Keratinocyte (primary cell): ENCODE measurements at places on chromosomes 2 and 18.

DNA sequence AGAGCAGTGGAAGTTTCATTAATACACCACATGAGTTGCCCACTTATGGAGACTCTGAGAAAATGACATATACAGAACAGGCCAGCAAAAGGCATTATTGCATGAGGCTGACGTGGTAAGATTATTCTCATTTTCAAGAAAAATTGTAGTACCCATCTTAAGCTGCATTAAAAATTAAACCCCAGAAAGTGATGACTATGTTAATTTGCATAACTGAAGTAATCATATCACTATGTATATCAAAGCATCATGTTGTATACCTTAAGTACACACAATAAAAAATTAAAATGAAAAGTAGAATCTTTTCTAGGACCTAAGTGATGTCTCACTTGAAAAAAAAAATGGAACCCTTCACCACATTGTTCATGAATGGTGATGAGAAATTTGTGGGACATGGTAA lies 32.0 kb downstream of the DNAH6 start:
- DNase-seq = no peak

- DNase-seq = no peak
These were observed 43.5 kb upstream of the MSH2 start for GRCh38 chr2:47359375-47359868.

- DNase-seq = no peak
These were observed 678 bp upstream of the ZNF24 start for GRCh38 chr18:35344736-35345459.

DNA sequence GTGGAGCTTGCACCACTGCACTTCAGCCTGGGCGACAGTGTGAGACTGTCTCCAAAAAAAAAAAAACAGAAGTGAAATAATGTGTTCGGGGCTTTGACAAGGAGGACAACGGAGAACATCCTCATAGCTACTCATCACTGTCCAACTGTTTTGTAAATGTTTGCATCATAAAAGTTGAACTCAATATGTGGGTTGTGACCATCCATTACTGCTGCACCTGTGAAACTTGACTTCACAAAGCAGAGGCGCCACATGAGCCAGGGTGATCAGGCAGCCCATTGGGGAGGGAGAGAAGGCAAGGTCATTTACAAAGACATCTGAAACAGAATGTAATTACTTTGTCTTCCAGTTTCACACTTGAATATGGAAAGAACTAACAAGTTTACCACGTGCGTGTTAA lies 61.6 kb downstream of the LAMA1 start:
- no peak for DNase-seq

- DNase-seq = no peak
These were observed 167.2 kb upstream of the SPOPL start for GRCh38 chr2:138334323-138334722.

DNA sequence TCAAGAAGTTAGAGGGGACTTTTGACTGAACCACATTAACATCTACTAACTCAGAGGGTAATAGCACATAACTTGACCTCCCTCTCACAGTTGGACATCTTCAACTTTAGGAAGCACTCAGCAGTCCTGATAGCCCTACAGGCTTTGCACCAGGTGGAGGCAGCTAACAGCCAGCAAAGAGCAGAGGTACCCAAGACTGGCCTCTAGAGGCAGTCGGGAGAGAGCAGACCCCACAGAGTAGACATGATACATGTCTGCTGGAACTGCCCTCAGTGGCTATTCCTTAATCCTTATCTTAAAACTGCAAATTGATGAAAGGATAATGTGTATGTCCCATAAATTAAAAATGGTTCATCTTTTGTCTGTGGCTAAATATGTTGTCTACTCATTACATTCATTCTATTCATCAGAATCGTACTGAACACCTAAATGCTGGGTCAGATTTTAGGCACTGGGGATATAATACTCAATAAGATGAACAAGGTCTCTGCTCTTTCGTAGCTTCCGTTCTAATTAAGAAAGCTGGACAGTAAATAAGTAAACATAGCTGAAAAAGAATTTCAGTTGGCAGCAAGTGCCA lies 49.8 kb downstream of the CAB39 start:
- no peak for DNase-seq

DNA sequence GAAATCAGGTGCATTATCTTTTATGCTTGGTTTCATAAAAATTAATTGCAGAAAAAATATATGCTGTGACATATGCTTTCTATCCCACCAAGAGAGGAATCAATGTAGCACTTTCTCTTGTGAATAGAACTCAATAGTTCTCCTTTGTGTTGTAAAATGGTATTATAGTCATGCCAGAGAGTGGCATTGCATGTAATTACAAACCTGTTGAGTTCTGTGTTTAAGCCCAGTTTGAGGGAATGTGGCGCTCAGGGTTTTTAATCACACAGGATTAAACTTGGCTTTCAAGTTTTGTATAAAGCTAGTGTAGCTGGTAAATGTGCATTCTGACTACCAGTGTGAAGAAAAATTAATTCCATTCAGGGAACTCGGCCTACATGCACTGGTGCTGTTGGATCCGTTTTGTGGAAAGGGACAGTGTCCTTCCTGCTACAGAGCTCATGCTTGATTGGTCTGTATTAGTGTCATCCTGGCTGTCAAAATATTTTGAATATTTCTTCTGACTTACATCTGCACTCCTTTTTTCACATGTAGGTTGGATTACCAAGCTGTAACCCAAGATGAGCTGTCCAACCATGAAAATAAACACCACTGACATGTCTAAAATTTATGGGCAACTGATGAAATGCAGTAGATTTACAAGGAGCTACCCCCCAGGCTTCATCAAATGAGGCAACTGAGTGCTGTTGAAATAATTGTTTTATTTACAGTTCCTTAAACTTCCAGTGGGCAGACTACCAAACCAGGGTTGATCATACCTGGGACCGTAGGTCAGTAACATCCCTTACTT lies 80.3 kb downstream of the SLC4A3 start:
- no peak for DNase-seq

DNA sequence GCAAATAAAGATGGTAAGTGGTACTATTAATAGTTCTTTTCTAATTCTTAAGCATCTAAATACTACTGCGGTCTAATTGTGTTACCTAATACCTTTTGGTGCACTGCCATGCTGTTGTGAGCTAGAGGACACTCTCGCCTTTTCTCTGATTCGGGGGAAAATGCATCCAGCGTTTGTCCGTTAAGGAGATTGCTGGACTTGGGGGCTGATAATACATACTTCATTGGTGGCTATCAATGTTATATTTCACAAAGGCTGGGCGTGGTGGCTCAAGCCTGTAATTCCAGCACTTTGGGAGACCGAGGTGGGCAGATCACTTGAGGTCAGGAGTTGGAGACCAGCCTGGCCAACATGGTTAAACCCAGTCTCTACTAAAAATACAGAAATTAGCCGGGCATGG lies 141.7 kb upstream of the TWIST2 start:
- DNase-seq = no peak

GRCh38 chr2:195995499-195995898 lies 73.1 kb downstream of the DNAH7 start:
- no peak for DNase-seq

GRCh38 chr2:120496235-120496634 lies 150.3 kb downstream of the INHBB start:
- DNase-seq = no peak

- no peak for DNase-seq
These were observed 114.4 kb upstream of the NOL4 start for GRCh38 chr18:34339155-34339554.

DNA sequence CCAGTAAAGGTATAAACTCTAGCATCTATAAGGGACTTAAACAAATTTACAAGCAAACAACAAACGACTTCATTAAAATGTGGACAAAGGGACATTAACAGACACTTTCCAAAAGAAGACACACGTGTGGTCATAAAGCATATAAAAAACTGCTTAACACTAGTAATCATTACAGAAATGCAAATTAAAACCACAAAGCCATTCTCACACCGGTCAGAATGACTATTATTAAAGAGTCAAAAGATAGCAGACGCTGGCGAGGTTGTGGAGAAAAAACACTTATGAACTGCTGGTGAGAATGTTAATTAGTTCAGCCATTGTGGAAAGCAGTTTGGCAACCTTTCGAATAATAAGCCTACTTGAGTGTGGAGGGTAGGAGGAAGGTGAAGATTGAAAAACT lies 217.1 kb upstream of the DLGAP1 start:
- no peak for DNase-seq

- no peak for DNase-seq
These were observed 545.8 kb downstream of the ARHGAP15 start for GRCh38 chr2:143675021-143675420.

GRCh38 chr18:64100116-64100922 lies 48.6 kb downstream of the LINC00305 start:
- no peak for DNase-seq

GRCh38 chr2:75432761-75433361 lies 127.9 kb downstream of the EVA1A start:
- no peak for DNase-seq

GRCh38 chr2:32357318-32358110 lies 691 bp downstream of the BIRC6 start:
- no peak for DNase-seq

DNA sequence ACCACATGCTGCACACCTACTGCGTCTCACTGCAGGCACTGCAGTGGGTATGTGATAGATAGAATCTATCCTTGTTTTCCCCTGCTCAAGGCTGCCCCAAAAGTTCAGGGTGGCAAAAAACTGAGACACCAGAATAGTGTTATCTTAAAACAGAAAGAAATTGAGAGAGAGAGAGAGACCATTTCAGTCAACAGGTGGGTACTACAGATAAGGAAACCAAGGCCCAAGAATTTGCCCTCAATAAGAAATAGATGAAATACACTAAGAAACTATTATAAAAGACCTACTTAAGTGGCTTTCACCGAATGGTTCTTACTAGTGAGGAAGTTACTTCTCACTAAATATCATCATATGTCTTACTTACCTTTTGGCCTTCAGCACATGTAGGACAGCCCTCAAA lies 27.9 kb downstream of the EPG5 start:
- no peak for DNase-seq

GRCh38 chr2:176852667-176853066 lies 359.9 kb upstream of the HNRNPA3 start:
- DNase-seq = no peak

DNA sequence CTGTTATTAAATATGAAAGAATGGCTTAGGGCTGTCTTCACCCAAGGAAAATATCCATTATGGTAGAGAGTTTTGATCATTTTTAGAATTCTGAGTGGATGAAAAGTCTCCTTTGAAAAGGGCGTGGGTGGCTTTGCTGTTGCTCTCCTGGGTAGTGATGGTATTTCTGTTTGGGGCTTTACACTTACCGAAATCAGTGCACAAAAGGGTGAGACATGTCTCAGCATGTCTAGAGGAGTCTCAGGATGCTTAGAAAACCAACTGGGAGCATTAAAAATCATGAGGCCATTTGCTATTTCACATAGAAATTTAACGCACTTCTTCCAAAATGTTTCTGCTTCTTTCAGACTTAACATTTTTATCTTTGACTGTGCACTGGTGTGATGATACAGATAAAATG lies 49.6 kb downstream of the ZCCHC2 start:
- no peak for DNase-seq
